Upper lobe of right lung (tissue), 1 donor: ENCODE measurements at places on chromosomes 1 and 21. TPM values are rescaled to one million over a fixed set of nuclear protein-coding genes. Genes with fewer than 3 reads are reported as not detected.

GRCh38 chr1:59265622-59266021 is 31.3 kb upstream of the FGGY start:
- H3K27ac ChIP-seq: no peak overlapping the region
- no peak for DNase-seq
- H3K27me3 ChIP-seq: no peaks in the 10 kb centered on the region
- H3K4me3 ChIP-seq: no peak overlapping the region

DNA sequence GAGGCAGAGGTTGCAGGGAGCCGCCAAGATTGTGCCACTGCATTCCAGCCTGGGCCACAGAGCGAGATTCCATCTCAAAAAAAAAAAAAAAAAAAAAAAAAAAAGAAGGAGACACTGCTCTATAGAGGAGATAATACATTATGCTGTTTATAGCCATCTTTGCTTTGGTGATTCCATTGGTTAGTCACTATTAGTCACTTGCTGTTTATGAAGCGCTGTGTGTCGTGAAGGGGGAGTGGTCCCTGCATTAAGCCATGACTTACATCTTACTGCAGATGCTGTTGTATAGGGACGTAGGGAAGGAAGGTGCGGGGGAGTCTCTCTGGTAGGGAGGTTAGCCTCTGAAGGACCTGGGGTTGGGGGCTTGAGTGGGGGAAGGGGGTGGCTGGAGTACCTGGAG is 48.3 kb downstream of the HUNK start:
- no peaks in the 10 kb centered on the region for H3K4me1 ChIP-seq
- no peak overlapping the region for H3K27ac ChIP-seq
- DNase-seq: no peak
- H3K27me3 ChIP-seq: no peaks in the 10 kb centered on the region
- H3K36me3 ChIP-seq: no peaks in the 10 kb centered on the region

DNA sequence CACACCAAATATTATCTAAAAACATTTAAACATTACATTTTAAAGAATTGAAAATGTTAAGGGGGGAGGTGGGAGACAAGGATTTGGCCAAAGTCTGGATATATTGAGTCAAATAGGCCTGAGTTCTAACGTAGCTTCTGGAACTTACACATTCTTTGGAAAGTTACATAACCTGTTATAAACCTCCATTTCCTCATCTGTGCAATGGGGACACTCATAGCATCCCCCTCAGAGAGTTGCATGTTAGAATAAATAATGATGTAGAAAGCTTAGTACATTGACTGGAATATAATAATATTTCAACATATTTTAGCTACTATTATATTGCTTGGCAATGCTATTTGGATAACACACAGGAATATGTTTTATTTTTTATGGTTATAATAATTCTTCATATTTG is 117.7 kb downstream of the ATG4C start:
- peaks cover under 1% of the 10 kb centered on the region for H3K27me3 ChIP-seq
- H3K27ac ChIP-seq: no peak overlapping the region

DNA sequence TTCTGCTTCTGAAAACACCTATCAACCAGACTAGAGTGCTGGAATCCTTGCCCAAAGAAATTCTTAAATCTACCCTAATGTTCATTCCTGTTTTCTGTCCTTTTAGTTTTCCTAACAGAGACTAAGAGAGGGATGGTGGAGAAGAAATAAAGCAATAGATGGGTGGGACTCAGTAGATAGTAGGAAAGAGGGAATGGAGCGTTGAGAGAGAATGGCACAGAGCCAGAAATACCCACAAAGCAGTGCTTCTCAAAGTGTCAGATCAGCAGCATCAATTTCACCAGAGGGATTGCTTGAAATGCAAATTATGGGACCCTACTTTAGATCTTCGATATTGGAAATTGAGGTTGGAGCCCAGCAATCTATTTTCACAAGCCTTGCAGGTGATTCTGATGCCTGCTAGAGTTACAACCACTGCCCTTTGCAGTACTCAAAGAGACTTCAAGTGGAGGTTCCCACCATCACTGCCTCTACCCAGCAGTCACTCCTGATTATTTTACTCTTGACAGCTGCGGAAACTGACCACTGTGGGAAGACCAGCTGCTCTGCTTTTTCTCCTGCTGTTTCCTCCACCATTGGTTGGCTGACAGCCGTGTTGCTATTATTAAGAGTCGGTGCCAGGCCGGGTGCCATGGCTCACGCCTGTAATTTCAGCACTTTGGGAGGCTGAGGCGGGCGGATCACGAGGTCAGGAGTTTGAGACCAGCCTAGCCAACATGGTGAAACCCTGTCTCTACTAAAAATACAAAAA is 11.4 kb upstream of the PRPF3 start:
- peaks cover 19% of the 10 kb centered on the region for H3K36me3 ChIP-seq
- no peak overlapping the region for H3K4me3 ChIP-seq
- no peak for DNase-seq
- no peaks in the 10 kb centered on the region for H3K27me3 ChIP-seq

DNA sequence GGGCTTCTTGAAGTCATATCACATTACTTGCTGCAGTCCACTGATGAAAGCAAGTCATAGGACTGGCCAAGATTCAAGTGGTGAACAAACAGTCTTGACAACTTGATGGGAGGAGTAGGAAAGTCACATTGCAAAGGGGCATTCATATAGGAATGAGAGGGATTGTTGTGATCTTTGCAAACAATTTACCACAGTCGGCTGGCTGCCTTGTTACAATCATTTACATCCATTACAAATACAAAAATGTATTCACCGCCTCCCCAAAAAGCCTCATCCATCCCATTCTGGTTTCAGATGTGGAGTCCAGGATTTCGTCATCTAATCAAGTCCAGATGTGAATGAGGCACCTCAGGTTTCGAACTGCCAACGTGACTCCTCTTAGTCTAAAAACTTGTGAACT is 26.8 kb downstream of the GORAB start:
- H3K36me3 ChIP-seq: no peaks in the 10 kb centered on the region
- H3K27me3 ChIP-seq: no peaks in the 10 kb centered on the region
- no peak overlapping the region for H3K4me3 ChIP-seq
- H3K4me1 ChIP-seq: peaks cover 15% of the 10 kb centered on the region

The BATF3 gene
- 10.0 TPM for total RNA-seq

The TMEM52 gene
- total RNA-seq: 1.5 TPM

The IRF6 gene
- total RNA-seq: 17.9 TPM

The KIF17 gene
- total RNA-seq: 4.6 TPM

- no peak for DNase-seq
- H3K27ac ChIP-seq: no peak overlapping the region
- no peaks in the 10 kb centered on the region for H3K36me3 ChIP-seq
- no peaks in the 10 kb centered on the region for H3K4me1 ChIP-seq
Observed at GRCh38 chr1:82048596-82048995, 247.9 kb downstream of the ADGRL2 start.

GRCh38 chr1:94955767-94956632 is 29.1 kb upstream of the CNN3 start:
- H3K4me1 ChIP-seq: no peaks in the 10 kb centered on the region
- no peaks in the 10 kb centered on the region for H3K36me3 ChIP-seq
- no peak overlapping the region for H3K4me3 ChIP-seq
- H3K27me3 ChIP-seq: no peaks in the 10 kb centered on the region
- H3K27ac ChIP-seq: no peak overlapping the region

DNA sequence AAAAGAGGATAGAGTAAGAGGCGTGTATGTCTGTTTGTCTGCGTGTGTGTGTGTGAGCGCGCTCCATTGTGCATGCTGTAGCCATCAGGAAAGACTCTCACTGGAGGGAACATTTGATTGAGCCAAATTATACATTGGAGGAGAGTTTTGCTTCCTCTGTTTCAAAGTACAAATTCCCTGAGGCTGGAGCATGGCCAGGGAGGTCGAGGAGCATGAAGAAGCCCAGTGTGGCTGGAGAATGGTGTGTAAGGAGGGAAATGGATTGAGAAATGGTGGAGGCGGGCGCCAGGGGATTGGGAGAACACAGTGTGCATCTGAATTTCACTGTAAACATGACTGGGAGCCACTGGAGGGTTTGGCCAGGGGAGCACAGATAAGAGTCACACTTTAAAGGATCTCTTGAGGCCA is 22.1 kb upstream of the EFNA1 start:
- H3K27ac ChIP-seq: peak overlapping the region; percentile 20
- H3K4me1 ChIP-seq: peaks cover 9% of the 10 kb centered on the region
- H3K27me3 ChIP-seq: no peaks in the 10 kb centered on the region
- no peaks in the 10 kb centered on the region for H3K36me3 ChIP-seq
- H3K4me3 ChIP-seq: no peak overlapping the region
- peak; percentile 90 for DNase-seq

- H3K36me3 ChIP-seq: no peaks in the 10 kb centered on the region
- no peak overlapping the region for H3K4me3 ChIP-seq
- no peaks in the 10 kb centered on the region for H3K27me3 ChIP-seq
- H3K27ac ChIP-seq: no peak overlapping the region
Observed at GRCh38 chr1:56584910-56585528, 5.7 kb upstream of the PLPP3 start.

The C8A gene
- not detected for total RNA-seq

DNA sequence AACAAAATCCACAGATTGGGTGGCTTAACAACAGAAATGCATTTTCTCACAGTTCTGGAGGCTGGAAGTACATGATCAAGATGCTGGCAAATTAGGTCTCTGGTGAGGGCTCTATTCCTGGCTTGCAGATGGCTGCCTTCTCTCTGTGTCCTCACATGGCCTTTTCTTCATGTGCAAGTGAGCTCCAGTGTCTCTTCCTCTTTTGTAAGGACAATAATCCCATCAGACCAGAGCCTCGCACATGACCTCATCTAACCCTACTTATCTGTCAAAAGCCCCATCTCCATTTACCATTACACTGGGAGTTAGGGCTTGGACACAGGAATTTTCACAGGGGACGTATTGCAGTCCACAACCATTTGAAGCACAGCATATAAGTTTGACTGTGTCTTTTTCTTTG is 181.6 kb downstream of the NEGR1 start:
- no peak for DNase-seq
- H3K4me1 ChIP-seq: no peaks in the 10 kb centered on the region
- H3K36me3 ChIP-seq: no peaks in the 10 kb centered on the region
- no peak overlapping the region for H3K4me3 ChIP-seq

DNA sequence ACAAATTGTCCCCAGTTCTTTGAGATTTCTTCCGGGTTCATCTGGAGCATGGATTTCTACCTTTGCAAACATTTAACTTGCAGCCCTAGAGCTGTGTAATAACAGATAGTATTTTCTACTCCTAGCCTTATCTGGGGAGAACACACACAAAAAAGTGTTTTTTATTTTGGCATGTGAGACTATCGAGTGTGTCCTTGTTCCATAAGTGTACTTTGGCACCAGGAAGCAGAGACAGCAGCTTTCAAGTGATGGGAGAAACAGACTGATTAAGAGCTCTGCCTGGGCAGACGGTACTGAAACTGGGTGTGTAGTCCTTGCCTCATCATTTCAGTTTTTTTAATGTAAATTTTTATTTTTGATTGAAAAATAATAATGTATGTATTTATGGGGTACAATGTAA is 297.4 kb downstream of the ST6GALNAC3 start:
- no peak overlapping the region for H3K27ac ChIP-seq
- no peak overlapping the region for H3K4me3 ChIP-seq
- H3K27me3 ChIP-seq: no peaks in the 10 kb centered on the region

The NBPF6 gene
- not detected for total RNA-seq

The CELA2A gene
- not detected for total RNA-seq
